NCI-H1436 treated with DMSO at 0.1 percent for 48 hours (cell line): ENCODE measurements at places on chromosomes 7 and 10.

DNA sequence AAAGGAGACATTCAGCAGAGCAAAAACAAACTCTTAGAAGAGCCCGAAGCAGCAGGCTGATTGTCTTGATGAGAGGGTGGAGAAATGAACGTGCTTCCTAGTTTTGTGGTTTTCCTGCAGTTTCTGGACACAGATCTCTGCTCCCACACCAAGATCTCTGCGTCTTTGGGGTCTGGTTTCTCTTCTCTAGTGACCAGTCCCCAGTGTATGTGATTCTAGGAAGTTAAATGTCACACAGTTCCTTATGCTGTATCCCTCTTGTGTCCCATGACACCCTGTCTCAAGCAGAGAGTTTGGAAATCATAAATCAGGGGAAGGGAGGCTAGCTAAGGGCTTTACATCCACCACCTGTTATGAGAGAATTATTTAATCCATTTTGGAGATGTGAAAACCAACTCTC, 55.4 kb upstream of the KLF14 start:
- DNase-seq = no peak

GRCh38 chr7:47378728-47379395, 203.0 kb downstream of the TNS3 start:
- DNase-seq = no peak

DNA sequence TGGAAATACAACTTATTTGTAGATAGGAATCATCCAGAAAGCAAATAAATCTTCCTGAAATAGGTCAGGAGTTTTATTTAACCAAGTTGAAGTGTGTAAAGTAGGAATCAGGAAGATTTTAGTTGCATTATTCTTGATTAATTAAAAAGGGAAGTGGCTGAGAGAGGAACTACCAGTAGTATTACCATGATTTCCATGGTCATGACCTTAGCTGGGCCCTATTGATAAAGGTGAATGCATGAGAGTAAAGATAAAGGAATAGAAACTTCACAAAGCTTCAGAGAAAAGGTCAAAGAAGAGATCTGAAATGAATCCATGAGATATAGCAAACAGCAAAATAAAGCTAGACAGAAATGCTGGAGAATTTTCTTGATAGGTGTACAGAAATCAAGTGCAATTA, 46.2 kb upstream of the DLX6 start:
- no peak for DNase-seq

DNA sequence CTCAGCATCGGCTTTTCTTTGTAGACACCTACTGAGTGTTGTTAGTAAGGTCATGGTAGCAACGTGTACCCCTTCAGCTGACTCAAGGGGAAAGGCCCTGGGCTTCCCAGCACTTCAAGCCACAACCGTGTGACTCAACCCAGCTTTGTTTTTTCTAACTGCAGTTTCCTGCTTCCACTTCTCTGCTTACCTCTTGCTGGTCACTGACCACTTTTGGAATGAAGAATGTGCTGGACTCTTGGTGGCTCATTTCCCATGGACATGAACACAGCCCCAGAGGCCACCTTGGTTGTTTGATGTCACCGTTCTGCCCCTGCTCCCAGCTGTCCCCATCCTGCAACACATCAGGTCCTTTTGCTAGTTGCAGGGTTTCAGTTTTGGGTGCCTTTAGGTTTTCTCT, 69.5 kb upstream of the ZNF438 start:
- no peak for DNase-seq

DNA sequence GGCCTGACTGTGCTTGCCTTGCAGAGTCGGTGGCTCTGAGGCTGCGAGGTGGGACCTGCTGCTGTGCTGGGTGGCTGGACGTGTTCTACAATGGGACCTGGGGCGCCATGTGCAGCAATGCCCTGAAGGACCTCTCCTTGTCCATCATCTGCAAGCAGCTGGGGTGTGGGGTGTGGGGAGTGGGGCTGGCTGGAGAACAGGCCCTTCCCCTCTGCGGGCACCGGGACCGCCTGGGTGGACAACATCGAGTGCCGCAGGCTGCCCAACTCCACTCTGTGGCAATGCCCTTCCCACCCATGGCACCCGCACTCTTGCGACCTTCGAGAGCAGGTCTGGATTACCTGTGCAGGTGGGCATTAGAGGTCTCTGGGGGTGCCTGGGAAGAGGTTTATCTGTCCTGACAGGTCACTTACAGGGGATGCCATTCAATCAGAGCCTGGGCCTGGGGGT, 10.9 kb downstream of the SCART1 start:
- no peak for DNase-seq

DNA sequence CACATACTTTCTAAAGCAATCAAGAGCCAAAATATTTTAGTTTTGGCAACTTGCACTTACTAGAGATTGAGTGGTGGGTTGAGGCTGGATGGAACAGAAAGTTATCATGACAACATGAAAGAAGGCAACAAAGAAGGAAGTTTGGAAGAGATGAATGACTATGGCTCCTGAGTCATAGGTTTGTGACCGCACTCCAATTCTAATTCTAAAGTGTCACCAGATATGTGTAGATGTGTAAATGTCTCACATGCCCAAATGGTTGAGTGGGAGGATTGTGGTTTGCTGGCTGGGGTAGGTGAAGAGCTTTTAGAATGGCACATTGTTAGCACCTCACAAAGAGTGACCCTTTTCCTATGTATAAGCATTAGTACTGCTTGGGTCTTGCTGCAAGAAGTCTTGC, 20.2 kb downstream of the TAS2R16 start:
- DNase-seq = no peak

DNA sequence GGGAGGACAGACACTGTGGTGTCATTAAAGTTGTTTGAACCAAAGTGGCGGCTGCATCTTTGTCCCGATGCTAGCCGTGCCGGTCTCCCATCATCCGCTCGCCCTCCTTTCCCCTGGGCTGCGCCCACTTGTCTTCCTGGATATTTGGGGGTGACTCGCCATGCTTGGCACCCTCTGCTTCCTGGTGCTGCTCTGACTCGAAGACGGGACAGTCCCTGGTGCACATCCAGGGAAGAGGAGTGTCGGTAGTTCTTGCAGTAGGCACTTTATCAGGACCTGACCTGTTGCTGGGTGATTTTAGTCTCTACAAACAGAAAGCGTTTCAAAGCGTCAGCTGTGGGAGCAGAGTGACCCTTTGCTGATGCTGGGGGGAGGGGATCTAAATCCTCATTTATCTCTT, 68.3 kb upstream of the DNAJB6 start:
- no peak for DNase-seq

GRCh38 chr7:70435634-70436033, 696.3 kb upstream of the GALNT17 start:
- no peak for DNase-seq

GRCh38 chr10:3203016-3203811, 30.6 kb upstream of the PITRM1 start:
- no peak for DNase-seq

DNA sequence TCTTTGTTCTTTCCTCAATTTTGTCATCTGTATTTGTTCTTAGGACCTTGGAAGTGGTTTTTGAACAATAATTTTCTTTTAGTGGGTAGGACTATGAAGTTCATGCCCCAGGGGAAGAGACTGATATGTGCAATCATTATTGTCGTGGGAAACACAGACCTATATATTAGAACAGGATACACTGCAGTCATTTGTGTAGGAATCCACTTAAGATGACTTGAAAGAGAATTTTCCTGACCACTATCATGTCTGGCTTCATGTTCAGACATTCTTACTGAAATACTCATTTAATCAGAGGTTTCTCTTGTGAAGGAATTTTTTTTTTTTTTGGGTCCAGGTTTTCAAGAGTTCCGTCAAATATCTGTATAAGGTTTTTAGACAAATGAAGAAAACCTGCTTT, 163.6 kb downstream of the SUGCT start:
- no peak for DNase-seq

GRCh38 chr10:92627845-92628480, 35.0 kb downstream of the KIF11 start:
- no peak for DNase-seq

DNA sequence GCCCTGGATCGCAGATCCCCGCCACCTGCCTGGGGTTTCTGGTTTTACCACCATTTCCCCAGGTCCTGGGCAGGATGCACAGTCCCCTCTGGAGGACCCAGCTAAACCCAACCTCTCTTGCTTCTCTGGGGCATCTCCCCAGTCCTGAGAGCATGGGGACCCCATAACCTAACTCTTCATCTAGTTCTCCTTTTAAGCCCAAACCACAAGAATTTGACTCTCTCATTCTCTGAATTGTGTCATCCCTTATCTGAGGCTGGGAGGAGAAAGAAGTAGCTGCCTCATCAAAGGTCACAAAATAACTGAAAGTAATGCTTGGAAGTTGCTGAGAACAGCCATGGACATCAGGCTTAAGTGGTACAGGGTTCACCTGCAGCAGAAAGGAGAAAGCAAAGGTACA, 159.9 kb downstream of the FGFR2 start:
- DNase-seq = no peak

DNA sequence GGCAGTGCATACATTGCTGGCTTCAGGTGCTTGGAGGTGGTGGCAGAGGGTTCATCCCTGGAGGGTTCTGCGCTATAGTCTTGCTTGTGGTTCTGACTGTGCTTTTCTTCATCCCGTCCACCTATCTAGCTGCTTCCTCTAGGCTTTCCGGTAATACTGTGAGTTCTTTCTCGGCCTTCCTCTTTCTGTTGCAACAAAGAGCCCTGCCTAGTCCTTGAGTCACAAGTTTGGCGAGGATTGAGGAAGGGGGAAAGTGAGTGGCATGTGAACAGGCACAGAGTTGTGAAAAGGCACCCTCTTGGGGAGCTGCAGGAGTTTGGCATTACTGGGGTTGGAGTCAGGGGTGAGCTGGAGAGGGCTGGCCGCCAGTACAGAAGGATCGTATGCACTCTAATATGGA, 123.0 kb downstream of the SH2D4B start:
- no peak for DNase-seq

DNA sequence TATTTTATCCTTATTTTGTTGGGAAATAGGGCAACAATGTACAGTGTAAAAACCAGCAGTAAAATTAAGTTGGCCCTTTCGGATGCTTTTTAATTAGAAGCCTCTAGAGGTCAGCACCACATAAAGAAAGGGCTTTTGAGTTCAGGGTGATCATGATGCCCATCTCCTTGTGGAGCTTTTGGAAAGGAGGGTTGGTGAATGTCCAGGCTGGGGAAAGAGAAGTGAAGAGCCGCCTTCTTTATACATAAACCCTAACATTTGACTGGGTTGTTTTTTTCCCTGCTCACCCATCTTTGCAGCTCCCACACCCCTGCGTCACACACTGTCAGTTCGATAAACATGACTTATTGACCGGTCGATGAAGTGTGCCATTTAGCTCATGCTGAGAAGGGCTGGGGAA, 29.8 kb downstream of the MTURN start:
- DNase-seq = peak; percentile 42

DNA sequence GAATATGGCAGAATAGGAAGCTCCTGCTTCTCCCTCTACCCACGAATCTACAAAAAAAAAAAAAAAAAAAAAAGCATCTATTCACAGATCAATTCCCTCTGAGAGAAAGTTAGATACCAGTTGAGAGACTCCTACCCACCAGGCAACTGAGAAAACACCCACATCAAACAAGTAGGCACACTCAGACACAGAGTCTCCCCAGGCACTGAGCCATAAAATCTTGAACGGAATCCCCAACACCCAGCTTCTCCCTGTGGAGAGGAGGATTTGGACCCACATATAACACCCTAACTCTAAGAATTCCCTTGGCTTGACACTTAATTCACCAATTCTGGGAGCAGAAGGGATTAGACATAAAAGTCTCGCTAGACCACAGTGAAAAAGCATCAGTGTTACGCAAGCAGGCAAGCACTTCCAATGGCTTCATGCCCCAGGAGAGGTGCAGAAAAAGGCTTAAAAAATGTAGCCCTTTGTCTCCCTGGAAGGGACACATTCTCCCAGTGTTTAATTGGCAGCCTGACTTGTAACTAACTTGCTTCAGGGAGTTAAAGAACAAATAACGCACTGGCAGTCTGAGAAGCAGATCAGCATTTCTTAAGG, 192.2 kb downstream of the ELAPOR2 start:
- no peak for DNase-seq

DNA sequence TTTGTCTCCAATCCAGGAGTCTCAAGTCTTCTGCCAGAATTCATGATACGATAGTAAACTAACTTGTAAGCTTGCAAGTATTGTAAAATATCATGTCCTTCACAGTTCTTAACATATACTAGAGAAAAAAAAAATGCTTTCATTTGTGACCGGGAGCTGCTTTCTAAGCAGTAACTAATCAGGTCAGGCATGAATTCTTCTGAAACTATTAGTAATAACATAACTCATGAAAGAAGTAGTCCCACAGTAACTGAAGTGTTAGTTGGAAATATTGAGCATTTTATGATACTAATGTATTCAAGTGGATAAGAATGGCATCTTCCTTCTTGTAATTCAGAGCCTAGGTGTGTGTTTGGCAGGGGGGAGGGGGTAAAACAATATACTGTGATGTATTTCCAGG, 665.6 kb downstream of the DNAJB9 start:
- DNase-seq = no peak

GRCh38 chr10:91691981-91692380, 59.1 kb upstream of the PPP1R3C start:
- no peak for DNase-seq

GRCh38 chr7:25255611-25256332, 27.5 kb upstream of the NPVF start:
- no peak for DNase-seq

DNA sequence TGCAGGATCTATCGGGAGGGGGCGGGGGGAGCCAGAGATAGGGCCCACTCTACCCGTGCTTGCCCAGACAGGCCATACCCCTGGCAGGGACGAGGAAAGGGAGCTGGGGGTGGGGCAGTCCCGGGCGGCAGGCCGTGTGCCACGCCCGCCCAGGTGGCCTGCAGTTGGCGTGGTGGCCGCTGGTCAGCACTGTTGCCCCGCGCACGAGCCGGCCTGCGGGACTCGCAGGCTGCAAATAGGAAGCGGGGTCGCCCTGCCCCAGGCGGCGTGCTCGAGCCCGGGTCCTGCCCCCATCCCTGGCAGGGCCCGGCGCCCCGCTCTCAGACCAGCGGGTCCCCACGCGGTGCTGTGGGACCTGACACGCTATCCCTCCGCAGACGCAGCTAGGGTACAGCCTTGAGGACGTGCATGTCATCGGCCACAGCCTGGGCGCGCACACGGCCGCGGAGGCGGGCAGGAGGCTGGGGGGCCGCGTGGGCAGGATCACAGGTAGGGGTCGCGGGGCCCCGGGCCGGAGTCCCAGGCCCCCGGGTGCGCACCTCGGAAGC, 6.7 kb downstream of the PNLIPRP2 start:
- DNase-seq = no peak
